Activated CD4-positive, alpha-beta memory T cell treated with anti-CD3 and anti-CD28 coated beads, Interleukin-2, amount 10 ng/mL, durations not matched to agents 7 days and 5 days (primary cell): ENCODE measurements at places on chromosomes 13 and 19. TPM values are rescaled to one million over a fixed set of nuclear protein-coding genes. Genes with fewer than 3 reads are reported as not detected.

CLEC17A gene
- total RNA-seq: not detected

SELENOV gene
- total RNA-seq: not detected

ZNF324B gene
- 11.5 TPM for total RNA-seq

CYP2A7 gene
- total RNA-seq: not detected
